NCI-H524 (cell line): ENCODE measurements at places on chromosomes 5 and 9.
A peak's percentile ranks its signal among the peaks of the same experiment; 100 is the strongest.

GRCh38 chr5:36570301-36571095 is 35.9 kb upstream of the SLC1A3 start:
- DNase-seq = no peak

DNA sequence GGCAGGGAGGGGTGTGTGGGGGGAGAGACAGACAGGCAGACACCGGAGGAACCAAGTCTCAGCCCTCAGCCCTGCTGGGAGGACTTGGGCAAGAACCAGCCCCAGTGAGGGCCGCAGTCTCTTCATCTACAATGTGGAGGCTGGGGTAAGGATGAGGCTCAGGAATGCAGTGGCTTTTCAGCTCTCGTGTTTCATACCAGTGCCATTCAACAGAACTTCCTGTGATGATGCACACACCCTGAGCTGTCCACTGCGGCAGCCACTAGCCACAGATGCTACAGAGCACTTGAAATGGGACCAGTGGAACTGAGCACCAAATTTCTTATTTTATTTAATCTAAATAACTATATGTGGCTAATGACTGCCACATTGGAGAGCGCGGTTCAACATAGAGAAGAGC is 10.7 kb downstream of the CAMK2A start:
- no peak for DNase-seq

GRCh38 chr9:135850737-135851136 is 56.6 kb downstream of the CAMSAP1 start:
- DNase-seq = no peak

DNA sequence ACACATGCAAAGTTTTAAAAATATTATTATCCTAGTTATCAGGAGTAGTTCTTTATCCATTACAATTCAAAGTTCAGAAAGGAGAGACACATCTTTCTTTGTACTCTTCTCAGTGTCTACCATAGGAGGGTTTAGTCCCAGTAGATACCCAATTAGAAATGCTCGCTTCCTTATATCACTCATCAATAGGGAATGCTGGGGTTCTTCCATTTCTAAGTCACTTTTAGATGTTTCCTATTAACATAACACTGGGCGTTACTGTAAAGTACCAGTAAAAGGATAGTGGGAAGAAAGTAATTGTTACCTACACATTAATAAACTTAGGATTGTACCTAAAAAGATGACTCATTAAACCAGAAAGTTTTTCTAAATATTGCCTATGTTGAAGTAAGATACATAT is 348.3 kb upstream of the CDH6 start:
- no peak for DNase-seq

DNA sequence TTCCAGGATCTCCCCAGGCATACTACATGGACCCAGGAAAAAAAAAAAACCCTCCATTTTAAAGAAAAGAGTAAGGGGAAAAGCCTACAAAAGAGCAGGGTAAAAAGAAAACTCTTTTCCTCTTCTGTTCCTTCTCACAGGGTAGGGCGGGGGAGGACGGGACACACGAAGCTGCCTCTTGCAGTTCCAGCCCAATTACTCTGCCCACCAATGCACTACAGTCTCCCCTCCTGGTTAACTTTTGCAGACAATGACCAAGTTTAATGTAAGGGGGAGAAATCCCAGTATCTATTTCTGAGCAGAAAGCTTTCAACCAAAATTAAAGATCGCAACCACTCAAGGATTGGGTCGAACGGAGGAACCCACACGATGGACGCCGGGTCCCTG is 1.3 kb downstream of the BRD3 start:
- no peak for DNase-seq

GRCh38 chr9:98129451-98129881 is 10.4 kb upstream of the TRIM14 start:
- DNase-seq = no peak

- DNase-seq = no peak
Measured at GRCh38 chr5:133916914-133917313, 51.5 kb downstream of the C5orf15 start.

DNA sequence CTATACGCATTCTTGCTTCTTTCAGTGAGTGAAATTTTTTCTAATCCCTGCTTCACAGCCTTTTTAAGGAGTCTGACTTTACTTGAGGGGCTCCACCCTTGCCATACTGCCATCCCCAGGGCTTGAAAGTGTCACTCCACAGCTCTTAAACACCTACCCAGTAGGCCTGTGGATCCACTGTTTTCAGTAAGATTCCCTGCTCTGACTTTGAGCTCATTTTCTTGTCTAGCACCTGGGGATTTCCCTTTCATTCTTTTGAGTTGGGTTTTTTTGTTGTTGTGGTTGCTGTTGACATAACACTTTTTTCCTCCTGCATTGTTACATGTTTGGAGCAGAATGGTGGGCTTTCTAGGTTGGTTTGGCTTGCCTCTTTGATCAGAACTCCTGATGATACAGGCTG is 23.6 kb downstream of the SREK1IP1 start:
- no peak for DNase-seq

GRCh38 chr5:17178373-17178675 is 39.1 kb upstream of the BASP1 start:
- no peak for DNase-seq

DNA sequence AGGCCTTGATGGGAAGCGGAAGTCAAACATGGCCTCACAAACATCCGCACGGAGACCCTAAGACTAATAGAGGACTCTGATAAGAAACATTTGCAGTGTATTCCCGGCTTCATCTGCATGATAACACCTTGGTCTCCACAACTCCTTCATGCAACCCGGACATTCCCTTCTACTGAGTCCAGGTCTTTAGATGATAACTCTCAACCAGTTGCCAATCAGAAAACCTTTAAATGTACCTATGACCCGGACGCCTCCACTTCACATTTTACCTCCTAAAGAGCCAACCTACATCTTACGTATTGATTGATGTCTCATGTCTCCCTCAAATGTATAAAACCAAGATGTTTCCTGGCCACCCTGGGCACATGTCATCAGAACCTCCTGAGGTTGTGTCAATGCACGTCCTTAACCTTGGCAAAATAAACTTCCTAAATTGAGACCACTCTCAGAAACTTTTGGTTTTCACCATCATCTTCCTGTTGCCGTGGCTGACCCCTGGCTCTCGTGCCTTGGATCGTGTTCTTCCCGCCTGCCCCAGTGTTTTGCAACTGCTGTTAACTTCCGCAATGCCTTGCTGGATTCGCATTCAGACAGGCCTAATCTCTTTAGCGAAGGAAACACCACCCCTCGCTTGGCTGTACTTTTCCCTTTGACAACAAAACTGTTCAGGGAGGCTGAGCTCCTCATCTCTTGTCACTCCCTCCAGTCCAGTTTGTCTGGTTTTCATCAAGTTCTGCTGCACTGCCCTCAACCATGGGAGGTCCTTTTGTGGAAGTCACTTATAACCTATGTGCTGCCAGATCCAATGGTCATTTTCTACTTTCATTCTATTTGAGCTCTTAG is 1.1 kb upstream of the DAP start:
- no peak for DNase-seq

DNA sequence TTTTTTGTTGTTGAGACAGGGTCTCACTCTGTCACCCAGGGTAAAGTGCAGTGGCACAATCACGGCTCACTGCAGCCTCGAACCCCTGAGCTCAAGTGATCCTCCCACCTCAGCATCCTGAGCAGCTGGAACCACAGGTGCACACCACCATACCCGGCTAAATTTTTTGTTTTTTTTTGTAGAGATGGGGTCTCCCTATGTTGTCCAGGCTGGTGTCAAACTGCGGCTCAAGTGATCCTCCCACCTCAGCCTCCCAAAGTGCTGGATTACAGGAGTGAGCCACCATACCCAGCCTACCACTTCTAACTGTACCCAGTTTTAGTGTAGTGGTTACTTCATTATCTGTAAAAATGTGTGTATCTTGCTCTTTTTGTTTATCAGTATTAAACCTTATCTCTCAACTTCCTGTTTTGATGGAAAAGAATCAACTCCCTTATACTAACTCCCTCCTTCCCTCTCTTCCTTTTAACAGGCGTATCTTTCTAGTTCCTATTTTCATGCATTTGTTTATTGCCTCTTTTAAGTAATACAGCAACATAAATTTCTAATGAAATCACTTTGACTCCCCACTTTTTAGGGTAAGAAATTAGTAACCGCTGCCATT is 33.1 kb downstream of the GRAMD2B start:
- DNase-seq = no peak

DNA sequence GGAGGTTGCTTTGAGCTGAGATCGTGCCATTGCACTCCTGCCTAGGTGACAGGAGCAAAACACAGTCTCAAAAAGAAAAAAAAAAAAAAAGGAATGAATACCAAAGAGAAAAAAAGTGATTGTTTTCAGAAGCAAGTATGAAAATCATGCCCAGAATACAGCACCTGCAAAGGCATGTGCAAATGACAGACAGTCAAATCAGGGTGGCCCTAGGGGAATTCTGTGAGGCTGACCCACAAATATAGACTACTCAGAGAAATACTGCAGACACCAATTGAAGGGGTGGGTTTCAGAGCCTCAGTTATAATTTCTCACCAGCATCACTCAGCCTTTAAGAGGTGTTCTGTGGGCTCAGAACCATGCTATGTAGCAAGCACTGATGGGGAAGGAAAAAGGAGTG is 28.6 kb downstream of the DCAF12 start:
- DNase-seq = no peak

- DNase-seq = no peak
Measured at GRCh38 chr9:87148331-87149104, 201.2 kb upstream of the GAS1 start.

DNA sequence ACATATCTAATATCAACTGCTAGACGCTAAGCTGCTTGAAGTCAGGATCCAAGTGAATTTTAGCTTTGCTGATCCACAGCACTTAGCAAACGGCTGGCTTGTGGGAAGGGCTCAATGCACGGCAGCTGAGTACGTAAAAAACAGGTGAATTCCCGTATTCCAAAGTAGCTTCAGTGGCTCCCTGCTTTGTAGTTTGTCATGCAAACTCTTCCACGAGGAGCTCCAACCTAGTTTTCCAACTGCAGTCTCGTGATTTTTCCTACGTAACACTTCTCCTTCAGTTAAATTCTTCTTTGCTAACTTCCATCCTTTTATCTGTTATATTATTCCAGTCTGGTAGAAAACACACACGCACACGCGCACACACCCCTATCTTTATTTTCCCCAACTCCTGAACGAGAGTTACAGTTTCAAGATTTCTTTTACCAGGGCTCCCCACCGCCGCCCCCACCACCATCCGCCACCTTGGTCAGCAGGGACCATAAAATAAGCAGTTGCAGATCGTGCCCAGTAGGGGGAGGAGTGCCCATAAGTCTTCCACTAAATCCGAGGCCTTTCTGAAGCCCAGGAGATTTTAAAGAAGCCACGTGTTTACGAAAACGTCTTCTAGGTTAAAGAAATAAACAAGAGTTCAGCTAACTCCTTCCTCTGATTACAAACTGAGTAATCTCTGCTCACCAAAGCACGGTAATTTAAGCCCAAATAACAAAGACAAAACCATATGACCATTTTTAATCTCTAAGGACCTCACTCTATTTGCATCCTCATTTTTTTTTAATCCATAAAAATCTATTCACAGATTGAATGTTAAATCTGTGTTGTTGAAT is 34.8 kb upstream of the TRIO start:
- DNase-seq = peak; percentile 61

GRCh38 chr9:133569121-133569785 is 34.7 kb downstream of the ADAMTSL2 start:
- peak; percentile 54 for DNase-seq

DNA sequence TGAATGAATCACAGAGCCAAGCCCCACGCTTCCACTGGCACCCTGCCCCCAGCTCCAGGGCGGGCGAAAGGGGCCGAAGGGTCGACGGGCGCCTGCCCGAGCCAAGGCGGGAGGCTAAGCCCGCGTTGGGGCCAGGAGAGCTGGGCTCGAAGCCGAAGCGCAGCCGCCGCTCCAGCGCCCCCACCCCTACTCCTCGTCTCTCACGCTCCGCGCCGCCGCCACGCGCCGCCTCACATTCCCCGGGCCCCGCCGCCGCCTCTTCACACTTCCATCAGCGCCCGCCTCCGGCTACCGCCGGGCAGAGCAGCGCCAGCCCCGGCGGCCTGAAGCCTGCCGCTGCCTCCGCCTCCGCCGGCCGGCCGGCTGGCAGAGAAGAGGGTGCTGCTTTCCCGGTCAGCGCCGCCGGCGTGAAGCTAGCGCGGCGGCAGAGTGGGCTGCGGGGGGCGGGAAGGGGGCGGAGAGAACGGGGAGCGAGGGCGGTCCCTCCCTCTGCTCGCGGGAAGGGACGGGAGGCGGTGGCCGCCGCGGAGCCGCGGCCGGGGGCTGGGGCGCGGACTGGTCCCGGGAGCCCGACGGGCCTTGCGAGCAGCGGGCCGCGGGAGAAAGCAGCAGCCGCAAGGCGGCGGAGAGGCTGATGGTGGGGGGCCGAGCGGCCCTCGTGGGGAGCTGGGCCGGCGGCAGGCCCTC is at the start of gene HOMER1:
Gene HOMER1 (minus strand): TSS at position 431 of the 687 bp plus-strand sequence. CDS start 1,360 bp downstream, outside the sequence.
- DNase-seq = peak; percentile 65

DNA sequence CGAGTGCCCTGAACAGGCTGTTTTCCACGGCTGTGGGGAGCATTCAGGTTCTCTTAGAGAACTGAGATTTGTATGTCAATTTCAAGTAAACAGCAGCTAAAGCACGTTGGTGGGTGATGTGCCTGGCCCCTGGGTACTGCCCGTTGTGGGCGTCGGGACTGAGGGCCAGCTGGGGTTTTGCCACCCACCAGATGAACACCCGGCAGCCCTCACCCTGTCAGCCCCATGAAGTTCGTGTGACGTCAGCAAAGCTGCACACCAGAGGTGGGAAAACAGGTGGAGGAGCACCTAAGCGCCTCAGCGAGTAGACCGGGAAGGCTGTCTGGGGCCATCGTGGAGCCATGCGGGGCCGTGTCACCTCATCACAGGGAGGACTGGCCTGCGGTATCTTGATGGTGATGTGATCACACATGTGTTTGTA is 9.2 kb downstream of the CEP72 start:
- no peak for DNase-seq

GRCh38 chr9:113602126-113603047 is 138.9 kb downstream of the RGS3 start:
- DNase-seq = peak; percentile 98

DNA sequence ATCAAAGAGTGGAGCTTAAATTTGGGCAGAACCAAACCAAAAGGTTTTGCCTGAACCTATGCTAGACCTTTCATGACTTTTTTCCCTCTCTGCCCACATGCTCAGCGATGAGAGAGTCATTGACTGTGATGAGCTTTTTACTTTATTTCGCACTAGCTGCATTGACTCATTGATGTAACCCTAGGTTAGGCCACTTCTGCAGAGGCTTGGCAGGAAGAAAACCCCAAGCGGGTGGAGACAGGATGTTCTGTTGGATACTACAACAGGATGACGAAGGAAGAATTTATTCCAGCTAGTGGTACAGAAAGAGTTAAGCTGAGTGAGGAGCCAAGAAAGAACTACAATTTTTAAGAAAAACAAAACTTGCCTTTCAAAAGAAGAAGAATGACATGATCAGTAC is 18.4 kb downstream of the AGXT2 start:
- DNase-seq = no peak
